ENCODE measurements at places on chromosomes 2 and 18.

DNA sequence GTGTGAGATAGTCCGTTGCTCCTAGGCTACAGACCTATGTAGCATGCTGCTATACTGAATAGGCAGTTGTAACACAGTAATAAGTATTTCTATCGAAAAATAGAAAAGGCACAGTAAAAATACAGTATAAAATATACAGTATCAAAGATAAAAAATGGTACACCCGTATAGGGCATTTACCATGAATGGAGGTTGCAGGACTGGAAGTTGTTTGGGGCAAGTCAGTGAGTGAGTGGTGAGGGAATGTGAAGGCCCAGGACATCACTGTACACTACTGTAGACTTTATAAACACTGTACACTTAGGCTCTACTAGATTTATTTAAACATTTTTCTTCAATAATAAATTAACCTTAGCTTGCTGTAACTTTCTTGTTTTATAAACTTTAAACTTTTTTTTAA is 3.5 kb downstream of the MAP3K20 start:
- DNase-seq, result no peak

DNA sequence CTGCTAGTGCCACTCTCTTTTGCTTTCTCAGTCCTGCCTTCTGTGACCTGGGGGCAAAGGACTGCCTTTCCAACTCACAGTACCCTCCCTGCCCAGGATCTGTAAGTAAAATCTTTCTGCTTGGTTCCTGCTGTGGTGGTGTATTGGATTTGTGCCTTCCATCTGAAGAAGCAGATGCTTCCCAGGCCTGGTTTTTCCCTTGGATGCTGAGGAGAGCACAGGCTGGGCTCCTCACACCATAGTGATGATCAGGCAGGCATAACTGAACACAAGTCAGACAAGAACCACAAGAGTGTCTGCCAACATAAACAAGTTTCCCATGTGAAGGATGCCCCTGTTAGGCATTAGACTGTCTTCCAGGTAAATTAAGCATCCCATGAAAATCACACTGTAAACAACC is 121.3 kb upstream of the NRXN1 start:
- DNase-seq, result no peak

DNA sequence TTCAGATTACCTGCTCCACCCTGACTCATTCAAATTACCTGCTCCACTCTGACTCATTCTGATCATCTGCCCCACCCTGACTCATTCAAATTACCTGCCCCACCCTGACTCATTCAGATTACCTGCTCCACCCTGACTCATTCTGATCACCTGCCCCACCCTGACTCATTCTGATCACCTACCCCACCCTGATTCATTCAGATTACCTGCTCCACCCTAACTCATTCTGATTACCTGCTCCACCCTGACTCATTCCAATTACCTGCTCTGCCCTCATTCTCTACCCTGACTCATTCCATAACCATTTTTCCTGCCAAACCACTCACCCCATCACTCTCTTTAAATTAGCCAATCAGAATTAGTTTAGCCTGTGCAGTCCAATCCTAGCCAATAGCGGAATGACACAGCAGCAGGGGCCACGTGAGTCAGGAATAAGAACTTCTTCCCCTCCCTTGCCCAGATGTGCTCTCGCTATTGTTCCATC is 26.2 kb downstream of the CFAP53 start:
- no peak for DNase-seq

GRCh38 chr2:10846110-10846861 is 33.7 kb upstream of the PDIA6 start:
- no peak for DNase-seq

DNA sequence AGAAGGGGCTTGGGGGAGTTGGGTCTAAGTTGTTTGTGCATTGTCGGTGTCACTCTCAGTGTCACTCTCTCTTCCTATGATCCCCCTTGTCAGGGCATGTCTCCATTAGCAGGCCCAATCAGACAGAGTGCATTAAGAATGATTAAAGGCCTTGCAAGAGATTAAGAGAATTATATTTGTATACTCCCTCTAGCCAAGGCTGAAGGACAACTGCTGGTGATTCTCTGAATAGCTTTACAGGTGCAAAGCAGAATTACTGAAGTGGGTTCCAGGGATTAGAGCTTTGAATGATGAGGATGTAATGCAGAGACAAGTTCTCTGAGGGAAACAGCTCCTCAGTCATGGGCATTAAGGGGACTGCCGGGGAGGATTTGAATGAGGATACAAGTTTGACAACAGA is 104.8 kb upstream of the LGALSL start:
- peak; percentile 19 for DNase-seq

DNA sequence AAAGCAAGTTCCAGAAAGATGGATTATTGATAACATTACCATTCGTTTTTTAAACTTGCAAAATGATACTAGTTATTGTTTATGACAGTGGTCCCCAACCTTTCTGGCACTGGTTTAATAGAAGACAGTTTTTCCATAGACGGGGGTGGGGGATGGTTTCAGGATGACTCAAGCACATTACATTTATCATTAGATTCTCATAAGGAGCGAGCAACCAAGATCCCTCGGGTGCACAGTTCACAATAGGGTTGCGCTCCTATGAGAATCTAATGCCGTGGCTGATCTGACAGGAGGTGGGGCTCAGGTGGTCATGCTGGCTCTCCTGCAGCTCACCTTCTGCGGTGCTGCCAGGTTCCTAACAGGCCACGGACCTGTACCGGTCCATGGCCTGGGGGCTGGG is 86.2 kb downstream of the BCL2 start:
- DNase-seq, result peak; percentile 71
